Activated T-helper 1 cell treated with Interleukin-2 at 50 U/mL for 16 hours (primary cell): ENCODE measurements at places on chromosomes 6 and 20.
A peak's percentile ranks its signal among the peaks of the same experiment; 100 is the strongest.

GRCh38 chr6:105161421-105161820, 18.4 kb downstream of the POPDC3 start:
- DNase-seq = no peak

DNA sequence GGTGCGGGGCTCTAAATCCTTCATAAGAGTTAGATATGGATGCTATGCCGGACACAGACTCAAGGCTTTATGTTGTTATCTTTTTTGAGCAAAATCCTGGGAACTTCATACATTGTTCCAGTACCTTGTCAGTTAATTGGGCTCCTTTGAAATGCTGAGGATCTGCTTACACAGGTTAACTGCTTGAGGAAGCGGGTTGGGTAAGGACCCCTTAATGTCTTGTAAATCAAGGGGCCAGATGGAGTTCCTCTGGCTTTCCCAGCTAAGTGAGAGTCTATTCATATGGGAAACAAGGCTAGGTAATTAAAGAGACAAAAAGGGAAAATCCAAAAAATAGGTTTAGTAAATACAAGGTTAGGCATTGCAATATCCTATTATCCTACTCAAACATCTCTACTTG, 141.5 kb downstream of the OR2B2 start:
- DNase-seq = no peak

GRCh38 chr20:46040902-46041535, 12.0 kb downstream of the SLC12A5 start:
- DNase-seq = peak; percentile 13

DNA sequence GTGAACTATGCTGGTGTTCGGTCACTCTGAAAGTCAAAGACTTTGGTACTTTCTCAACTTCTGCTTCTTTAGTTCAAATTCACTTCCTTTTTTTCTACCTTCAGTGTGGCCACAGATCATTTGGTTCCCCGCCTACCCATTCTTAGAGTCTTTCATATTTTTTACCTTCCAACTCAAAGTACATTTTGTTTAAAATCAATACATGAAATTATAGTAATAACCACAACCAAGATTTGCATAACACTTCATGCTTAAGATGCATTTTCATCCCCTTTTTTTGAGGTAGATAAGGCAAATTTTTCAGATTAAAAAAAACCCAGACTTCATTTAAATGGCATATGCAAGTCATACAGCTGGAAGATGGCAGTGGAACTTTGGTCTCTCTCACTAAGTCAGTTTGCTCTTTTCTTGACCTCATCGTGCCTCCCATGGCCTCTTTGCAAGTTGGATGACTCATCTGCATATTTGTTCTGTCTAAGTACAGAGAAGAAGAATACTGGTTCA, 11.9 kb upstream of the CNR1 start:
- DNase-seq = no peak

- no peak for DNase-seq
These were observed 196.2 kb upstream of the SYNDIG1 start for GRCh38 chr20:24273251-24273650.

GRCh38 chr20:50085481-50086365, 27.2 kb downstream of the UBE2V1 start:
- DNase-seq = no peak

DNA sequence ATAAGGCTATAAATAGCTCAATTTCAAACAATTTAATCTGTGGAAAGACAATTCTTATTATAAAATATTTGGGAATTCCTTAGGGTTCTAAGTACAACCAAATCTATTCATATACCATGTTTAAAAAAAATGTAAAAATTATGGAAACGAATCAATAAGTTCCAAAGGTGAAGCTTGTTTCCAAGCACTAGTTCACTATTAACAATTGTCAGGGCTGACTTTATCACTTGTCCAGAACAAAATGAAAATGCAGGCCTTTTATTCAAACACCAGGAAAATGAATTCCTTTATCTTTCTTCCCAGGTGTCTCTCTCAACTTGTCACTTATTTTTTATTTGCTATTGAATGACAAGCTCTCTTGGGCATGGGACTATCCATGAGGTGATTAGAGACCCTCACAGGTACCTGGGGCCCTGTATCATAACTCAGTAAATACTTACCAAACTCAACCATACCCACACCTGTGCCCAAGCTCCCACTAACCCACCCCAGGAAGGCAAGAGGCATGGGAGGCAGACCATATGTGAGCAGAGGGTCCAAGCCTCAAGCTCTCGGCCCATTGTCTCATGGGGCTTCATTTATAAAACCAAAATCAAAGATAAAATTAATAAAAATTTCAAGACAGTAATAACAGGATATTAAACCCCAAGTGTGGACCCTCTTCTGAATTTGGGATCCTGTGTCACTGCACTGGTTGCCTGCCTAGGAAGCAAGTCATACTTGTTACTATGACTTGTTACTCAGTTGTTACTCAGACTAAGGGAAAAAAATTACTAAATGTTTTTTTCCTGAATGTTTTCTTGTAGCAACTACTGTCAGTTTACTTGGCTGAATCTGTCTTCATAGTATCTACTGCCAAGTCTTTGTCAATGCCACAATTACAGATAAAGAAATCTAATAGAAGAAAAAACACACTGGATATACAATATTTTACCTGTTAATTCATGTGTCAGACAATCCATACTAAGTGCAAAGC, 54.7 kb downstream of the PTPRK start:
- no peak for DNase-seq

- DNase-seq = no peak
These were observed 96.3 kb upstream of the GCM1 start for GRCh38 chr6:53244958-53245357.

- DNase-seq = no peak
These were observed 408.4 kb upstream of the FLRT3 start for GRCh38 chr20:14745830-14746229.

DNA sequence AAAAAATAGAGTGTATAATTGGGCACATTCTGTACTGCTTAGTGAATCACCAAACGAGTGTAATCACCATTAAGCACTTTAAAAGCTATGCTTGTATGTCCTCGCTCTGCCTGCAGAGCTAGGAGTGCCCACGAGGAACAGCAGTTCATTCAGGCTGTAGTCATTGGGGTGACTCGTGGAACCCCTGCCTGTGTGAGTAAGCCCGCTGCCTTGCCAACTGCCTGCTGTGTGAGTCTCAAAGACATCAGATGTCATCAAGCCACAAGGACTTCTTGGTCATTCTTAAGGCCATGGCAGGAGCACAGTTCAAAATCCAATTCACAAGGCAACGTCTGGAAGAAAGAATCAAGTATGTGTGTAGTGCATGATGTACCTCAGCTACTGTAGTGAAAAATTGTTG, 60.4 kb downstream of the FOXO3 start:
- DNase-seq = no peak

- peak; percentile 67 for DNase-seq
These were observed 40.3 kb upstream of the TLDC2 start for GRCh38 chr20:36835453-36836198.

GRCh38 chr6:83057705-83058321, 7.8 kb downstream of the UBE3D start:
- DNase-seq = no peak

- no peak for DNase-seq
These were observed 97.3 kb upstream of the SHLD1 start for GRCh38 chr20:5652626-5653553.

GRCh38 chr6:88339761-88340160, 173.6 kb upstream of the CNR1 start:
- DNase-seq = no peak

DNA sequence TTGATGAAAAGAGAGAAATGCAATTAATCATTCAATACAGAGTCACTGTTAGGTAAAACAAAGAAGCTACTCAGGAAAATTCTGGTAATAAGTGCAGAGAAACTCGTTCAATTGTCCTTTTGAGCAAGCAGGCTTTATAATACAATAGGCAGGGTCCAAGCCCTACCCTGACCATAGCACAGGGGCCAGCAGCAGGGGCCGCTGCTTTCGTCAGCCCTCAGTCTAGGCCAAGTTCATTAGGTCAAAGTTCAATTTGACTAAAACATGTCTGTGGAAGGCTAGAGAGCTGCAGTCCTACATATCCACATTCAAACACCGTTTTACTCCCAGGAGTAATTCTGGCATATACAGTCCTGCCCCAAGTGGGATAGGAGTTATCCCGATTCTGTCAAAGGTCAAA, 94.6 kb downstream of the BCAS1 start:
- no peak for DNase-seq

DNA sequence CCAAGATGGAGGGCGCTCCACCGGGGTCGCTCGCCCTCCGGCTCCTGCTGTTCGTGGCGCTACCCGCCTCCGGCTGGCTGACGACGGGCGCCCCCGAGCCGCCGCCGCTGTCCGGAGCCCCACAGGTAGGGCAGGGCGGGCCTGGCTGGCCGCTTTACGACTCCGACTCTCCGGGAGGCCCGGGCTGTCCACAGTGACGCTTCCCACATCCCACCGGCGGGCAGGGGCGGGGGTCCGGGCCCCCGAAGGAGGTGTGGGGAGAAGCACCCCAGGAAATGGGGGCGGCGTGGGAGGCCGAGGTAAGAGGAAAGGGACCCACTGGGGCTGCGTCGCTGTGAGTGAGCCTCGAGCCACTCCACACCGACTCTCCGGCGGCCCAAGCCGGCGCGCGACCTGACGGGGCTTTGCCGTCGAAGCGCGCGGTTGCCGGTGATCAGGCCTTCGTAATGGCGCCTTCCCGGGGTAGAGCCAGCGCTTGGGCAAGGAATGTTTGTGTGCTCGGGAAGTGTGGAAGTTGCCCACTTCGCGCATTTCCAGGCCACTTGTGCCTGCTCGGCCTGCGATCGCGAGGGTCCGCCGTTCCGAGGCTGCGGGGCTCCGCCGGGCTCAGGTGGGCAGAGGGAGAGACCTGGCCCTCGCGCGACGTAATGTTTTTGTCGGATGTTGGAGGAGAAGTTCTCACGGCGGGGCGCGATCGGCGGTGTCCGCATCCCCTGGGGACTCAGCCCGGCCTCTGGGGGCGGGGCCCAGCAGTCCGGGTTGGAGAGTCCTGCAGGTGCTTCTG, 427 bp downstream of the GINM1 start:
- DNase-seq = peak; percentile 32

DNA sequence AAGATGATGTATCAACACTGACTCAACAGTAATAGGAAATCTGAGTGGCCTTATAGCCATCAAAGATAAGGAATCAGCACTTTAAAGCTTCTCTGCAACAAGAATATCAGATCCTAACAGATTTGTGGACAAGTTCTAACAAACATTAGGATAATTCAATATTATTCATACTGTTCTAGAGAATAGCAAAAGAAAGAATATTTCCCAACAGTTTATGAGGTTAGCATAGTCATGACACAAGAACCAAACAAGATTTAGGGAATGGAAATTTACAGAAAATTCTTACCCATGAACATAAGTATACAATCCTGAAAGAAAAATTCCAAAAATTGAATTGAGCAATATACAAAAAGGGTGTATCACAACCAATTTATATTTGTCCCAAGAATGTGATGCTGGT, 64.3 kb upstream of the BTBD3 start:
- DNase-seq = no peak
